H4 (cell line): ENCODE measurements at places on chromosomes 3 and 15. TPM values are rescaled to one million over a fixed set of nuclear protein-coding genes. Genes with fewer than 3 reads are reported as not detected.

The GPR62 gene
- not detected in 2 replicates for total RNA-seq

The CA12 gene
- total RNA-seq: 24.2 and 27.4 TPM in 2 replicates

GRCh38 chr3:172286548-172287148 lies 161.6 kb downstream of the GHSR start:
- no peak for DNase-seq

DNA sequence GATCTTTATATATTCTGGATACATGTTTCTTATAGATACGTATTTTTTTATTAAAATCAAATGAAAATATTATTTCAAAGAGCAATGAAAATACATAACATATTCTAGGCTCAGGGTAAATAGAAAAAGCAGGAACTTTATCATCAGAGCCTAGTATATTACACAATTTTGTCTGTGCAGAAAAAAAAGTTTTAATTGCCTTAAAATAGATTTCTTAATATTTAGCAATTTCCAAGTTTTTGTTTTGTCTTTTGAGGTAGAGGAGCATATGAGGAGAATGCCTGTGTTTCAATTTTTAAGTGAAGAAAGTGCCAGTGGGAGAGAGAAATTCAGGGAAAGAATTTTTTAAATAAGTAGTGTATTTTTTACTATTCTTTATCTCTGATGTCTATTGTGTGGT lies 10.5 kb downstream of the CAPN7 start:
- DNase-seq: no peak
